ENCODE measurements at places on chromosomes 3 and 15.

DNA sequence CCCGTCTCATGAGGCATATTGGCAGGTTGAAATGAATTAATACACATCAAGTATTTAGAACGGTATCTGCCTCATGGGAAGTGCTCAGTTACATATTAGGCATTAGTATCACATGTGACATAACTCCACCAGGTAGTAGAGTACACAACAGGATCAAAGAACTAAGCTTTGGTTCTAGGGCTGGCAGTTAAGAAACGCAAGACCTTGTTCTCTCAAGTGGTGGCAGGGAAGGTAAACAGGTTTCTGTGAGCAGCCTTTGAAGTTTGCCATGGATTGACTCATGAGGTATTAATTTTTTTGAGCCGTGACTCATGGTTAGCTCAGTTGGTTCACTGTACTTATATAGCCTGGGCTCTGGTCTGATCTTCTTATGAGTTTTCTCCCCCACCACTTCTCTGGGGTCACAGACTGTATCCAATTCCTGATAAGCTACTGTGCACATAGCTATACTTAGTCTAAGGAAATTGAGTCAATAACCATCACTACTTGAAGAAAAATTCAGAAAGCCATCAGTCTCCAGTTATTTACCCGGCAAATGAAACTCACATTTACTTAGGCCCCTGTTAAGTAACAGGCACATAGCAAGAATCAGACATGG, 155.6 kb upstream of the STT3B start:
- DNase-seq = no peak

GRCh38 chr15:87633525-87633924, 623.0 kb downstream of the NTRK3 start:
- no peak for DNase-seq

- no peak for DNase-seq
Observed at GRCh38 chr15:81190922-81191507, 5.7 kb upstream of the IL16 start.

DNA sequence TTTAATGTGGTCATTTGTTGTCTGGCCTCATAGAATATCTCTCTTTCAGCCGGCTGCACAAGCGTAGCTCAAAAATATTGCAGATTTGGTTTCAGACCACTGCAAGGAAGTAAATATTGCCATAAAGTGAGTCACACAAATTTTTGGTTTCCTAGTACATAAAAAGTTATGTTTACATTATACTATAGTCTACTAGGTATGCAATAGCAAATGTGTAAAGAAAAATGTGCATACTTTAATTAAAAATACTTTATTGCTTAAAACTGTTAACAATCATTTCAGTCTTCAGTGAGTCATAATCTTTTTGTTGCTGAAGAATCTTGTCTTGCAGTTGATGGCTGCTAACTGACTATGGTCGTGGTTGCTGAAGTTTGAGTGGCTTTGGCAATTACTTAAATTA, 425.1 kb upstream of the ROBO1 start:
- DNase-seq = no peak

DNA sequence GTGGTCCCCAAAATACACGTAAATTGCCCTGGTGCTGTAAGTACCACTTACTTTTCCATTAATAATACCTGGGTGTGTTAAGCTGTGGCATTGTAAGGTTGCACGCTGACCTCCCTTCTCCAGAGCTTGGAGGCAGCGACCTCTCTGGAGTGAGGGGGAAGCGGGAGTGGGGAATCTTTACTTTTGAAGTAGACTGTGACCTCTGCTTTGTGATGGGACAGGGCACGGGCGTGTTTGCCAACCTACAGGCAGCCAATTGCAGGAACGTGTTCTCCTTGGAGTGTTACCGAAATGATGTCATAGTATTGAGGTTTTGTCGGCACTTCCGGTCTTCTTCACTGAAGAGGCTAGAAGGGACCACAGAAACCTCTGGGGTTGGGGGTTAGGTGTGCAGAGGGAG, 227.3 kb upstream of the C2CD4B start:
- DNase-seq = no peak

- no peak for DNase-seq
Observed at GRCh38 chr3:65508750-65509422, 529.8 kb downstream of the MAGI1 start.

DNA sequence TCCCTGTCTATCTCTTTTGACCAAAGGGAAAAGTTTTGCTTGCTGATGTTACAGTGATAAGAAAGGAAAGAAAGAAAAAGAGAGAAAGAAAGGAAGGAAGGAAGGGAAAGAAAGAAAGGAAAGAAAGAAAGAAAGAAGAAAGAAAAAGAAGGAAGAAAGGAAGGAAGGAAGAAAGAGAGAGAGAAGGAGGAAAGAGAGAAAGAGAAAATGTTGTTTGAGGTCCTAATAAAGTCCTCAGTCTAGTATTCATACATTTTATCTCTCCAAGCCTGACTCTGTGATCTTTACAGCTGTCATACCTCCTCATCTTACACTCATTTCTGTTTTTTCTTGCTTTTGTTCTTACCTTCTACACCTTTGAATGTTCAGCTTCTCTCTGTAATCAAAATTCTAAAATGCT, 111.4 kb upstream of the MBNL1 start:
- no peak for DNase-seq

- DNase-seq = no peak
Observed at GRCh38 chr15:40516322-40516721, 45.5 kb downstream of the CHST14 start.

- no peak for DNase-seq
Observed at GRCh38 chr3:71129611-71130431, 453.7 kb downstream of the FOXP1 start.

DNA sequence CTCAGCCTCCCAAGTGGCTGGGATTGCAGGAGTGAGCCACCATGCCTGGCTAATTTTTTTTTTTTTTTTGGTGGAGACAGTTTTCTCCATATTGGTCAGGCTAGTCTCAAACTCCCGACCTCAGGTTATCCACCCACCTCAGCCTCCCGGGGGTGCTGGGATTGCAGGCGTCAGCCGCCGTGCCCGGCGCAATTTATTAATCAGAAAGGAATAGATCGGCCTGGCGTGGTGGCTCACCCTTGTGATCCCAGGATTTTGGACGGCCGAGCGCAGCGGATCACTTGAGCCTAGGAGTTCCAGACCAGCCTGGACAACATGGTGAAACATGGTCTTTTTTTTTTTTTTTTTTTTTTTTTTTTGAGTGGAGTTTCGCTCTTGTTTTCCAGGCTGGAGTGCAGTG, 13.3 kb upstream of the GOLGA8M start:
- no peak for DNase-seq

- DNase-seq = no peak
Observed at GRCh38 chr3:178146406-178146831, 389.8 kb upstream of the KCNMB2 start.

- peak; percentile 40 for DNase-seq
Observed at GRCh38 chr15:89129123-89129815, 41.0 kb downstream of the ABHD2 start.

GRCh38 chr3:47404955-47405790, 24.4 kb downstream of the PTPN23 start:
- no peak for DNase-seq

DNA sequence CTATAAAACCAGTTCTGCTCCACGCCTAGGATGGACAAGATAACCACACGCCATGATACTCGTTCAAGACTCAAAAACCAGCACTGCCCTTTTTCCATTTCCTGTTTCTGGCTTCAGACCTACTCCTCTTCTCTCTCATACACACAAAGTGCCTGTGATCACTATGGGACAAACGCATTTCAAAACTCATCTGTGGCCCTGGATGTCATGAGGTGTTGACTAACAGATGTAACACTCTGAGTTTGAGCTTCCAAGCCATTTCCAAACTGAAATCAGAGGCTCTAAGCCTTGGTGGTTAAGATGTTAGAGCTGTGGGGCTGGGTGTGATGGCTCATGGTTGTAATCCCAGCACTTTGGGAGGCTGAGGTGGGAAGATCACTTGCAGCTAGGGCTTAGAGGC, 55.7 kb upstream of the LMOD3 start:
- no peak for DNase-seq

DNA sequence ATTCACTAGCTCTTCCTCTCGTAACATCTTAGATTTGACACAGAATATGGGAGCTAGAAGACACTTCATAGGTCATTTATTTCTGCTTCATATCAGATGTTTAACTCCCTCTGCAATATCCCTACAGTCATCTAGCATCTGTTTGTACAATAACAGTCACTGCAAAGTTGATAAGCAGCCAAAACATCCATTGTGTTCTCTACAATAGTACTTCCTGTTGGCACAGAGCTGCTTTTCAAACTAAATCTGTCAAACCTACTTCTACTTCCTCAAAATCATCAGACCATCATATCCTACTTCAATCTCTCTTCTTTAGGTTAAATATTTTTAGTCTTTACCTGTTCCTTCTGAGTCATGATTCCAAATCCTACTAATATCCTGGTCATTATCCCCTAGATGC, 233.2 kb downstream of the FGF12 start:
- no peak for DNase-seq

- DNase-seq = no peak
Observed at GRCh38 chr3:12681943-12682390, 18.1 kb upstream of the RAF1 start.

GRCh38 chr3:183428447-183429211, at the start of gene MCF2L2:
Gene MCF2L2, minus strand, starts transcription at chr3:183428619. Its CDS starts 642 bp downstream, at chr3:183427977.
- peak; percentile 69 for DNase-seq

- DNase-seq = no peak
Observed at GRCh38 chr3:8773941-8774542, 4.6 kb upstream of the OXTR start.

GRCh38 chr3:112390783-112391641, 58.1 kb downstream of the CD200 start:
- no peak for DNase-seq

DNA sequence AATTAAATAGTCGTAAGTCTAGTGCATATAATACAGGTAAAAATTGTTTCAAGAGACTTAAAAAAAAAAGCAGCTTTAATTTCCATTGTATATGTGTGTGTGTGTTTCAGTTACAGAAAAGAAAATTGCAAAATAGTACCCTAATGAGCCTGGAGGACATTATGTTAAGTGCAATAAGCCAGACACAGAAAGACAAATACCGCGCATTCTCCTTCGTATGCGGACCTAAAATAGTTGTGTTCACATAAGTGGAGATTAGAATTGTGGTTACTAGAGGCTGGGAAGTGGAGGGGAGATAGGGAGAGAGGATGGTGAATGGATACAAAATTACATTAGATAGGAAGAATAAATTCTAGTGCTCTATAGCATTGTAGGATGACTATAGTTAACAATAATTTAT, 3.6 kb downstream of the MESD start:
- no peak for DNase-seq

- peak; percentile 71 for DNase-seq
Observed at GRCh38 chr15:77430213-77430612, 9.5 kb downstream of the HMG20A start.

DNA sequence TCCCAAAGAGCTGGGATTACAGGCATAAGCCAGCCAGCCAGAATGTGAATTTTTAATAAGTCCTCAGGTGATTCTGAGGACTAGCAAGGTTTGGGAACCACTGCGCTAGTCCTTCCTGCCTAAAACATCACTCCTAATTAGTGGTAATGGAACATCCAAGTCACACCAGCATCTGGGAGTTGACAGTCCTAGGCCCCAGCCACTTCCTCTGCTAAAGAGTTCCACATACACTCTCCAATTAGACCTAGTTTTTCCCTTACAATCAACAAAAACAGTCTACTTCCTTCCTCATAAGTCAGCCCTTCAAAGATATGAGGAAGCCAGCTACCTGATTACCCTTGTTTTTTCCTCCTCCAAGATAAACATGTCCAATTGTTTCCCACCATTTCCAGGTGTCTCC, 78.1 kb downstream of the OXNAD1 start:
- no peak for DNase-seq

DNA sequence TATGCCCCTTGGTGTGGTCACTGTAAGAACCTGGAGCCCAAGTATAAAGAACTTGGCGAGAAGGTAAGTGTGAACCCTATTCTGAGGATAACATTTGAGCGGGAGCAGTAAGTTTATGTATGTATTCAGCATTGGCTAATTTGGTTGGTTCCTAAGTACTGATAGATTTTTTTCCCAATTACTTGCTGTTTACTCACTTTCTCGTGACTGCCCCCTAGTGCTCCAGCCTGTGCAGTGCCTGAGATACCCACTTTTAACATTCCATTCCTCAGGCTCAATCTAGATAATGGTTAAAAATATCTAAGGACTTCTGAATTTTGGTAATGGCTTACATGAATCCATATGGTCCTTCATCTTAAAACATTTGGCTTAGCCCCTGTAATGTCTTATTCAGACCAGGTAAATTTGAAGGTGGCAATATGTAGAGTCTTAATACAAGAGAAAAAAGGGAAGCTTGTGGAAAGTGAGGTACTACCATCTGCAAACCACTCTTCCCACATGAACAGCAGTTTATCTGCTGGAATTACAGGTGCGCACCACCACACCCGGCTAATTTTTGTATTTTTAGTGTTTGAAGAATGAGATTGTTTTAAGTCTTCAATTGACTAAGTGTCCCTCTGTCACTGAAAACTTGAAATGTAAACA, 7.1 kb downstream of the ELL3 start:
- peak; percentile 47 for DNase-seq

DNA sequence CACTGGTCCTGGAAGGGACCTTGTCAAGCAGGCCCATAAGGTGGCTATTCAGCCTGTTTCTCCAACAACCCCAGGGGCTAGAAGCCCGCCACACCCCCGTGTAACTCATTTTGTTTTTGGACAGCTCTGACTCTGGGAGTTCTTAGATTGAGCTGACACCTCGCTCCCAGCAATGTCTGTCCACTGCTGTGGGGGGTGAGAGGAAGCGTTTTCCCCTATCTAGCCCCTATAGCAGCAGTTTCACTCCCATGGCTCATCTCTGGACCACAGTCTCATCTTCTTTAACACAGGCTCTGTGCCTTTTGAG, 1.1 kb upstream of the PPP1R2 start:
- no peak for DNase-seq

- DNase-seq = no peak
Observed at GRCh38 chr15:57320631-57321220, 55.6 kb upstream of the CGNL1 start.

DNA sequence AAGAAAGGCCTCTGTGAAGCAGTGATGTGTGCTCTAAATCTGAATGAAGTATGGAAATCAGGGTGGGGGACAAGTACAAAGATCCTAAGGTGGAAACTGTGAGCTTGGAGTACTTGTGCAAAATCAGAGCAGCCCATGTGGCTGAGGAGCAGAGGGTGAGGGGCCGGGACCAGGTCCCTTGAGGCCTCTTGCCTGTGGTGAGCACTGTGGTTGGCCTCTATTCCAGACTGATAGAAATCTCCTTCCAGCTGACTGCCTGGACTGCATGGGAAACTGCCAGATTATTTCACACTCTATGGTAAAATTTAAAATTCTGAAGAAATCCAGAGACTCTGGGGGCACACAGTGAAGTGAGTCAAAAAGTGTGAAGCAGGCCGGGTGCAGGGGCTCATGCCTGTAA, 81.4 kb downstream of the TM4SF4 start:
- no peak for DNase-seq

- DNase-seq = peak; percentile 57
Observed at GRCh38 chr3:184711493-184712247, at the start of gene MAGEF1. Gene MAGEF1, minus strand, starts transcription at chr3:184712064. Its CDS starts 243 bp downstream, at chr3:184711821.

DNA sequence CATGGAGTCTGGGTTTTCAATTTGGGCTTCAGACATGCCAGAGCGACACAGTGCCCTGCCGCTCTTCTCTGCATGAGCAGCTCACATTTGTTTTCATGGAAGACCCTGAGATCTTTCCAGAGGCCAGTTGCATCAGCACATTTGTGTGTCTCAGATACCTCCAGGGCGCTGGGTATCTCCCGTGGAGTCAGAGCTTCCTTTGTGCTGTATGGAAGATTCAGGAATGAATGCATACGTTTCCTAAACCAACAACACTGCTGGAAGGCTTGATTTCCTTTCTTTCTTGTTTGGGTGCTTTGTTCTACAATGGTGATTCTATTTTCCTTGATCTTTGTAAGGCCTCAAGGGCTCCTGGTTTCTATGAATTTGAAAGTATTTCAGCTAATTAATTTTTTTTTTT, 106.5 kb downstream of the CACNA2D3 start:
- DNase-seq = no peak

Measured in T-helper 2 cell (primary cell).